Activated CD4-positive, alpha-beta memory T cell treated with anti-CD3 and anti-CD28 coated beads for 36 hours (primary cell): ENCODE measurements at places on chromosomes 13 and 19. TPM values are rescaled to one million over a fixed set of nuclear protein-coding genes. Genes with fewer than 3 reads are reported as not detected.

The PET100 gene
- 114 TPM for total RNA-seq

DNA sequence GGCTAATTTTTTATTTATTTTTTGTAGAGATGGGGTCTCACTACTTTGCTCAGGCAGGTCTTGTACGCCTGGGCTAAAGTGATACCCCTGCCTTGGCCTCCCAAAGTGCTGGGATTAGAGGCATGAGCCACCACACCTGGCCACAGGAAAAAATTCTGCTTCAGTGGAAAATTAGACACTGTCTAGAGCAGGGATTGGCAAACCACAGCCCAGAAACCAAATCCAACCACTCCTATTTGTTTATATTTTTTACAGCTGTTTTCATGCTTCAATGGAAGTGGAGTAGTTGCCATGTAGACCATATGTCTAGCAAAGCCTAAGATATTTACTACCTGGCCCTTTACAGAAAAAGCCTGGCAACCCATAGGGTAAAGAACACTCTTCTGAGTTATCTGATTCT is 123.7 kb upstream of the MRI1 start:
- H3K4me1 ChIP-seq: no peaks in the 10 kb centered on the region
- no peak overlapping the region for H3K27ac ChIP-seq
- peaks cover 11% of the 10 kb centered on the region for H3K27me3 ChIP-seq
- H3K36me3 ChIP-seq: no peaks in the 10 kb centered on the region

The ZNF772 gene
- total RNA-seq: 3.9 TPM

- no peak overlapping the region for H3K27ac ChIP-seq
- no peak overlapping the region for H3K4me3 ChIP-seq
- no peak for DNase-seq
- H3K4me1 ChIP-seq: no peaks in the 10 kb centered on the region
- H3K27me3 ChIP-seq: no peaks in the 10 kb centered on the region
- H3K36me3 ChIP-seq: no peaks in the 10 kb centered on the region
Measured at GRCh38 chr13:76667551-76667950, 218.7 kb downstream of the KCTD12 start.

DNA sequence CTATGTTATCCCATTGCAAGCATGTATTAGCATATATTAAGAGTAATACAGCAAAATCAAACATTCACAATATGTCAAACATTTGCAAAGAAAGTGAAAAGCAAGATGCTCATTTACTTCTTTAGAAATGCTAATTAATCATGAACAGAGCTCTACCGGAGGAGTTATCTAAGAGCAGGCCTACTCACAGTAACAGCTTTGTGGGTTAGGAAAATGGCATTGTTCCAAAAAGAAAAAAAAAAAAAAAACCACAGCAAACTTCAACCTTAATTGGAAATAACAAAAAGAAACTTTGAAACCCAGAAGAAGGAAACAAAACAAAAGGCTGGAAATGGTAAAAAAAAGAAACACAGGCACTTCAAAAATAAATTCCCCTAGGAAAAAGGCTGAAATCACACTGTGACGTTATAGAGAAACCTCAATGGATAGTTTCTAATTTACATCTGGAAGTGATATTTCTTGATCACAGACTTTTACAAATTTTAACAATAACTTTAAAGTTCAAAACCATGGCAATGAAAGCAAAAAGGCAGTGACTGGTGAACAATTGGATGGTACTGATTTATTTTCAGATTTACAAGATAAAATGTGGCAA is 1236.8 kb upstream of the SPRY2 start:
- H3K4me1 ChIP-seq: no peaks in the 10 kb centered on the region
- no peak overlapping the region for H3K27ac ChIP-seq
- no peaks in the 10 kb centered on the region for H3K27me3 ChIP-seq
- H3K4me3 ChIP-seq: no peak overlapping the region
- no peaks in the 10 kb centered on the region for H3K36me3 ChIP-seq

The POLR2I gene
- total RNA-seq: 84.1 TPM

The NCAN gene
- 0.05 TPM for total RNA-seq

DNA sequence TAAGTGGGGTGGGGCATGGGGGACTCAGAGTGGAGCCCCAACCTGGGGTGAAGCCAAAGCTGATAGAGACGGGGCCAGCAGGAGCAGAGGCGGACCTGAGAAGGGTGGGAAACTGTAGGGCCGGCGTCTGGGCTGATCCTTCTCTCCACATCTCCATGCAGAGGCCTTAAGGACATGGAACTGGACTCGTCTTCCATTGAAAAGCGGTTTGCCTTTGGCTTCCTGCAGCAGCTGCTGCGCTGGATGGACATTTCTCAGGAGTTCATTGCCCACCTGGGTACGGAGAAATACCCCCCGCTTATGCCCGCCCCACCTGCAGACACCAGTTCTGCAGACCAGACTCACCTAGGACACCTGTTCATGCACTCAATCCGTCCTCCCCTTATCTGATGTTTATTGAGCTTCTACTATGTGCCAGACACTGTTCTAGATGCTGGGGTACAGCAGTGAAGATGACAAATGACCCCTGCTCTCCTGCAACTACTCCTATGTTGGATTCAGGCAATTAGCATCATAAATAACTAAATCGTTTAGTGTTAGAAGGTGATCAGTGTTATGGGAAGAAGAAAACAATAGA is 74.1 kb downstream of the RYR1 start:
- DNase-seq: no peak
- H3K4me1 ChIP-seq: peaks cover 4% of the 10 kb centered on the region
- H3K27ac ChIP-seq: no peak overlapping the region
- H3K27me3 ChIP-seq: no peaks in the 10 kb centered on the region
- no peaks in the 10 kb centered on the region for H3K36me3 ChIP-seq

The PLK5 gene
- not detected for total RNA-seq

The RDH8 gene
- not detected for total RNA-seq

DNA sequence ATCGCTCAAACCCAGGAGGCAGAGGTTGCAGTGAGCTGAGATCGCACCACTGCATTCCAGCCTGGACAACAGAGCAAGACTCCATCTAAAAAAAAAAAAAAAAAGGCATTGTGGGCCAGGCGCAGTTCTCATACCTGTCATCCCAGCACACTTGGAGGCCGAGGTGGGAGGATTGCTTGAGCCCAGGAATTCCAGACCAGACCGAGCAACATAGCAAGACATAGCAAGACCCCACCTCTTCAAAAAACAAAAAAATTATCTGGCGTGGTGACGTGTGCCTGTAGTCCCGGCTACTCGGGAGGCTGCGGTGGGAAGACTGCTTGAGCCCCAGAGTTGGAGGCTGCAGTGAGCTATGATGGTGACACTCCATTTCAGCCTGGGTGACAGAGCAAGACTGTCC is 18.0 kb downstream of the PIP5K1C start:
- no peak overlapping the region for H3K27ac ChIP-seq
- H3K36me3 ChIP-seq: peaks cover 13% of the 10 kb centered on the region
- H3K4me1 ChIP-seq: peaks cover 7% of the 10 kb centered on the region

GRCh38 chr13:113176280-113176679 is 17.8 kb downstream of the PROZ start:
- peak overlapping the region; percentile 1 for H3K4me3 ChIP-seq
- H3K27ac ChIP-seq: peak overlapping the region; percentile 79
- DNase-seq: peak; percentile 70
- no peaks in the 10 kb centered on the region for H3K27me3 ChIP-seq

The KCTD12 gene
- total RNA-seq: 6.1 TPM

DNA sequence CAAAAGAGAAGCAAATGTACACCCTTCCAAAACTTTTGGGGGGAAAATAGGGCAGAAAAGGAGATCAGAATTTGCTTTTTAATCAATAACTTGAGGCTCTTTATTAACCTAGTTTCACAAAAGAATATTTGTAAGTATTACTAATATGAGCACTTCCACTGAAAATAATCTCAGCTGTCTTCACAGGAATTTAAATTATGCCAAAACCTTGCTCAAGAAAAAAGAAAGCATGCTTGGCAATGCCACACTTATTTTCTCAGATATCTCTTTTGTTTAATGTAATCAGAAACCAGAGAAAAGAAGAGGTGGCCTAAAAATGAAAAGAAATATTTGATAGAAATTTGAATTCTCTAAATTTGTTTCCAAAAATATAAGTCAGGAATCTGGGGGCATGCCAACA is 234.9 kb upstream of the GPC6 start:
- no peaks in the 10 kb centered on the region for H3K27me3 ChIP-seq
- DNase-seq: no peak
- no peaks in the 10 kb centered on the region for H3K36me3 ChIP-seq
- no peaks in the 10 kb centered on the region for H3K4me1 ChIP-seq

The TJP3 gene
- total RNA-seq: 3.1 TPM

GRCh38 chr13:108657519-108657918 is 28.1 kb downstream of the MYO16 start:
- peaks cover 4% of the 10 kb centered on the region for H3K36me3 ChIP-seq
- no peaks in the 10 kb centered on the region for H3K27me3 ChIP-seq
- no peak overlapping the region for H3K4me3 ChIP-seq
- no peak overlapping the region for H3K27ac ChIP-seq

The URAD gene
- total RNA-seq: not detected

- H3K4me1 ChIP-seq: no peaks in the 10 kb centered on the region
- H3K4me3 ChIP-seq: no peak overlapping the region
- DNase-seq: no peak
- H3K27me3 ChIP-seq: peaks cover 8% of the 10 kb centered on the region
Measured at GRCh38 chr19:43316591-43317319, 36.7 kb upstream of the CD177 start.

DNA sequence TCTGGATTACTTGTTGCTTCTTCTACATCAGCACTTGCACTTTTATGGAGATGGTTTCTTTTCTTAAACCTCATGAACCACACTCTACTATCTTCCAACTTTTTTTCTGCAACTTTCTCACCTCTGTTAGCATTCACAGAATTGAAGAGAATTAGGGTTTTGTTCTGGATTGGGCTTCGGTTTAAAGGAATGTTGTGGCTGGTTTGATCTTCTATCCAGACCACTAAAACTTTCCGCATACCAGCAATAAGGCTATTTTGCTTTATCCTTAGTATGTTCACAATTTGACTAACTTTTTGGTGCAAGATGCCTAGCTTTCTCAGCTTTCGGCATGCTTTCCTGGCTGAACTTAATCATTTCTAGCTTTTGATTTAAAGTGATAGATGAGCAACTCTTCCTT is 666.7 kb upstream of the MIR17HG start:
- H3K27ac ChIP-seq: no peak overlapping the region
- H3K27me3 ChIP-seq: no peaks in the 10 kb centered on the region
- H3K4me1 ChIP-seq: no peaks in the 10 kb centered on the region
- H3K4me3 ChIP-seq: no peak overlapping the region
- no peak for DNase-seq
- H3K36me3 ChIP-seq: no peaks in the 10 kb centered on the region

The PALM gene
- 0.17 TPM for total RNA-seq

DNA sequence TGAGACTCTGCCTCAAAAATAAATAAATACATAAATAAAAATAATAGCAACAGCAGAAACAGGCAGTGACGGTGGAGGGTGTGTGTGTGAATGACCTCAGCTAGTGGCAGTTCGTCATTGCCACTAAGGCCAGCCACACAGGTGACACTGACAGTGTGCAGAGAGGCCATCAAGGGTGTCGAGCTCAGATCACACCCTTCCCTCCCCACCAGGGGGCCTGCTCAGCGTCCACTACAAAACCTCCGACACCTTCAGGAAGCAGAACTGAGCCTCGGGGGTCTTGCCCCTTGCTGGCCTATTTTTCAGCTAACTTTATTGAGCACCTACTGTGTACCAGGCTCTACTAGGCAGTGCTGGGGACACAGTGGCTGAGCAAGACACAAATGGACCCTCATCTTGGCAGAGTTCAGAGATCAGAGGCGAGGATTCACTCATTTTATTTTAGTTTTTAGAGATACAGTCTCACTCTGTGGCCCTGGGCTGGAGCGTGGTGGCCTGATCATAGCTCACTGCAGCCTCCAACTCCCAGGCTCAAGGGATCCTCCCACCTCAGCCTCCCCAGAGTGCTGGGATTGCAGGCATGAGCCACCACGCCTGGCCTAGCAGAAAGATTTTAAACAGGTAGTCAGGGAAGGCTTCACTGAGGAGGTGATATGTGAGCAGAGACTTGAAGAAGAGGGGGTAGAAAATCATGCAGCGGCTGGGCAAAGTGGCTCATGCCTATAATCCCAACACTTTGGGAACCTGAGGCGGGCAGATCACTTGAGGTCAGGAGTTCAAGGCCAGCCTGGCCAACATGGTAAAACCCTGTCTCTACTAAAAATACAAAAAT is 30.3 kb upstream of the SEMA6B start:
- H3K27ac ChIP-seq: no peak overlapping the region
- no peak overlapping the region for H3K4me3 ChIP-seq
- no peaks in the 10 kb centered on the region for H3K4me1 ChIP-seq
- peak; percentile 46 for DNase-seq
- no peaks in the 10 kb centered on the region for H3K36me3 ChIP-seq

GRCh38 chr19:10364644-10365043 is 15.7 kb downstream of the TYK2 start:
- no peaks in the 10 kb centered on the region for H3K4me1 ChIP-seq
- H3K27ac ChIP-seq: no peak overlapping the region
- no peak overlapping the region for H3K4me3 ChIP-seq

The SLC25A15 gene
- 16.2 TPM for total RNA-seq

GRCh38 chr13:27035892-27036235 is 135.7 kb downstream of the USP12 start:
- DNase-seq: no peak
- no peak overlapping the region for H3K27ac ChIP-seq
- H3K27me3 ChIP-seq: peaks cover 29% of the 10 kb centered on the region
- no peak overlapping the region for H3K4me3 ChIP-seq
- H3K36me3 ChIP-seq: no peaks in the 10 kb centered on the region

DNA sequence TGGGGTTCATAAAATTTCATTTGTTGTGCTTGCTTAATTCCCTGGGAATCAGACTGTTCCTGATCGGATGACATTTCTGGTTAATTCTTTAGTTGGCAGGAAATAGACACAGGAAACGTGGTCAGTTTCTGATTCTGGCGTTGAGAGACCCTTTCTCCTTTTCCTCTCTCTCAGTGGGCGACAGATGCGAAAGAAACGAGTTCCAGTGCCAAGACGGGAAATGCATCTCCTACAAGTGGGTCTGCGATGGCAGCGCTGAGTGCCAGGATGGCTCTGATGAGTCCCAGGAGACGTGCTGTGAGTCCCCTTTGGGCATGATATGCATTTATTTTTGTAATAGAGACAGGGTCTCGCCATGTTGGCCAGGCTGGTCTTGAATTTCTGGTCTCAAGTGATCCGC is 10.8 kb downstream of the LDLR start:
- H3K36me3 ChIP-seq: peaks cover 60% of the 10 kb centered on the region
- no peak overlapping the region for H3K4me3 ChIP-seq
- DNase-seq: no peak
- H3K27me3 ChIP-seq: no peaks in the 10 kb centered on the region
- peaks cover 30% of the 10 kb centered on the region for H3K4me1 ChIP-seq

The CGB5 gene
- total RNA-seq: not detected

- H3K27me3 ChIP-seq: no peaks in the 10 kb centered on the region
- DNase-seq: no peak
- no peak overlapping the region for H3K27ac ChIP-seq
- no peaks in the 10 kb centered on the region for H3K36me3 ChIP-seq
- H3K4me3 ChIP-seq: no peak overlapping the region
- H3K4me1 ChIP-seq: no peaks in the 10 kb centered on the region
Measured at GRCh38 chr13:93637852-93638251, 411.2 kb downstream of the GPC6 start.

The ZNF155 gene
- 2.9 TPM for total RNA-seq

DNA sequence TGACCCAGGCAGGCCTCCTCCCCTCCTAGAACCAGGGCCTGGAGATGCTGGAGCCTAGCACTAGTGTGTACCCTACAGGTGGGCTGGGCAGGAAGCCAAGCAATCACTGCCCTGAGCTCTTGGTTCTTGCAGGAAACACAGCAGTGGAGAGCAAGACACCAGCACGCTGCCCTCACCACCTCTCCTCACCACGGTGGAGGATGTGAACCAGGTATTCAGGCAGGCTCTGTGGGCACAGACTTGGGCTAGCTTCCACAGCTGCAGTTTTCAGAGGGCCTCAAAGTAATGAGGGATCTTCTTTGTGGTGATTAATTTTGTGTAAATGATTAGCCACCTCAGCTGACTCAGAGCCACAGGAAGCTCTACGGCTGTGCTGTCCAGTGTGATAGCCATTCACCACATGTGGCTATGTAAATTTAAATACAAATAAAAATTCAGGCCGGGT is 13.6 kb upstream of the GPI start:
- H3K4me1 ChIP-seq: peaks cover 19% of the 10 kb centered on the region
- peaks cover 5% of the 10 kb centered on the region for H3K36me3 ChIP-seq
- peak; percentile 38 for DNase-seq
- H3K27me3 ChIP-seq: no peaks in the 10 kb centered on the region
